ENCODE measurements at places on chromosomes 13 and 19. TPM values are rescaled to one million over a fixed set of nuclear protein-coding genes. Genes with fewer than 3 reads are reported as not detected.

The IGSF23 gene
- polyA plus RNA-seq, result not detected

The QPCTL gene
- 2.3 TPM for polyA plus RNA-seq

The PABPC3 gene
- polyA plus RNA-seq, result 0.09 TPM

The GSX1 gene
- not detected for polyA plus RNA-seq

The CABP5 gene
- not detected for polyA plus RNA-seq

The ZNF723 gene
- polyA plus RNA-seq, result 0.26 TPM

GRCh38 chr13:63671296-63671695, 2255.6 kb upstream of the PCDH20 start:
- no peaks in the 10 kb centered on the region for H3K36me3 ChIP-seq
- H3K4me1 ChIP-seq, result no peaks in the 10 kb centered on the region
- H3K27me3 ChIP-seq, result no peaks in the 10 kb centered on the region
- no peak overlapping the region for H3K4me3 ChIP-seq

DNA sequence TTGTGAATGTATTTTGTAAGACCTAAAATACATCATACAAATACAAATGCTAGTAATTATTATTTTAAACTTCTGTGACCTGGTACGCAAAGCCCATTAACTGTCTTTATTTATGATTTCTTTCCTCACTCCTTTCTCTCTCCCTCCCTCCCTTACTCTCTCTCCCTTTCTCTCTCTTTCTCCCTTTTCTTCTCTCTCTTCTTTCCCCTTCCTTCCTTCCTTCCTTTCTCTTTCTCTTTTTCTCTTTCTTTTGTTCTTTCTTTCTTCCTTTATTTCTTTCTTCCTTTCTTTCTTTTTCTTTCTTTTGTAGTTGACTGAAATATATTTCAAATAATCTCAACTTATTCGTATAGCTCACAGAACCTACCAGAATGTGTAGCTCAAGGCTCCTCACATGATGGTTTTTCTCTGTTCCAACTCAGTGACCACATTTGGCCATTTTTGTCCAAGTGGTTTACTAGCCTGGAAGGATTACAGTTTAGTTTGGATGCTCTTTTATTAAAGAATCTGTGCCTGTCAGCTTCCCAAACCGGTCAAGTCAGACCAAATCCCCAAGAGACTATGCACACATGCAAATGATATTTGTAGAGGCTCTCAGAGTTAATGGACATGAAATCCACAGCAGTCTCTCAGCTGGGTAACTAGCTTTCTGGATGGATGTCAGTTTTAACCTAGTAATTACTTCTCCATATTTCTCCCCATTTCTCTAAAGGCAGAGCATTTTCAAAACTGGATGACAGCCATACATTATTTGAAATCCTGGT, 71.7 kb downstream of the POSTN start:
- DNase-seq, result no peak
- no peaks in the 10 kb centered on the region for H3K27me3 ChIP-seq
- H3K27ac ChIP-seq, result no peak overlapping the region
- no peaks in the 10 kb centered on the region for H3K4me1 ChIP-seq
- H3K4me3 ChIP-seq, result no peak overlapping the region

GRCh38 chr13:113146750-113147149, 11.7 kb upstream of the PROZ start:
- no peaks in the 10 kb centered on the region for H3K4me1 ChIP-seq
- H3K27ac ChIP-seq, result no peak overlapping the region
- peaks cover 59% of the 10 kb centered on the region for H3K27me3 ChIP-seq
- no peak for DNase-seq
- no peaks in the 10 kb centered on the region for H3K36me3 ChIP-seq

GRCh38 chr19:31140717-31141116, 208.5 kb downstream of the TSHZ3 start:
- H3K4me3 ChIP-seq, result no peak overlapping the region
- H3K27me3 ChIP-seq, result peaks cover 4% of the 10 kb centered on the region
- no peak overlapping the region for H3K27ac ChIP-seq
- no peaks in the 10 kb centered on the region for H3K36me3 ChIP-seq
- H3K4me1 ChIP-seq, result no peaks in the 10 kb centered on the region

DNA sequence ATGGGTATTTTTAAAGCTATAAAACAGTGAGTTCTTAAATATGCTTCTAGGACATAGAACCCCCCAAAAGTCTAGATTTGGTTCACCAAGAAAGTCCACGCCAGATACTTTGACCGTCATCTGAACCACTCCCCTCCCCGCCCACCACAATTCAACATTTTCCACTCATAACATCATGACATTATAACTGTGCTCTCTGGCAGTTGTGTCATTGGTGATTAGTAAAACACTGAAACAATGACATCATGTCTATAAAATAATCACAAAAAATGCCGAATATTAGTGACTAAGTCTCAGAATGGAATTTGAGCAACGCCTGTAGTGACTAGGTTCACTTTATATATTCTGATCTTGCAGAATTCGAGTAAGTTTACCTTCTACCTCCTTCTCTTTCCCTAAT, 732.3 kb downstream of the FGF9 start:
- no peak for DNase-seq
- no peak overlapping the region for H3K27ac ChIP-seq
- no peaks in the 10 kb centered on the region for H3K27me3 ChIP-seq
- H3K4me3 ChIP-seq, result no peak overlapping the region
- no peaks in the 10 kb centered on the region for H3K4me1 ChIP-seq

- H3K4me3 ChIP-seq, result no peak overlapping the region
- H3K27ac ChIP-seq, result no peak overlapping the region
- H3K36me3 ChIP-seq, result peaks cover 31% of the 10 kb centered on the region
- no peak for DNase-seq
These were observed 16.1 kb downstream of the CARD8 start for GRCh38 chr19:48239582-48240141.

DNA sequence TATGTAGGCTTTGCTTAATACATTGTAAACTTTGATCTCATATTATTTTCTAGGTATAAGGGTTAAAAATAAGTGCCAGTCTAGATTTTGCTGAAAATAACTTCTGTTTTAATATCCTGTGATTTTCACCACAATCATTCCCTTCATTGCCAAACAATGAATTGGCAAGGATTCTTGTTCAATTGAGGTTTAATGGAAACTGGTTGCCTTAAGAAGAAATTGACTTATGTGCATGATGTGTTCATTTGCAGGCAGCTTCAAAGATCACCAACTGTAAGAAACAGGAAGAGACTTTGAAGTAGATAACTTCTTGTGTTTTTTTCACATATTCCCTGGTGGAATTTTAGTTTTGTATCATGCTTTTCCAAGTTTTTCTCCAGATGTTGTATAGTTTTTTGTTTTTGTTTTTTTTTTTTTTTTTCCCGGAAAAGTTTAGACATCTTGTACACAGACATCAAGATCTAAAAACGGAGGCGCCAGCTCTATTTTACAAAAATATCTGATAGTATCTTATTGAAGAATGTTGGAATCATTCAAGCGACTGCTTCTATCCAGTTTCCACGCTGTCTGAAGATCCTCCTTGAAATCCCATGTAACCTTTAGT, 108.3 kb downstream of the POSTN start:
- no peak for DNase-seq
- no peak overlapping the region for H3K27ac ChIP-seq
- no peaks in the 10 kb centered on the region for H3K27me3 ChIP-seq
- no peaks in the 10 kb centered on the region for H3K4me1 ChIP-seq

- H3K27me3 ChIP-seq, result no peaks in the 10 kb centered on the region
- H3K27ac ChIP-seq, result peak overlapping the region; percentile 18
- no peaks in the 10 kb centered on the region for H3K4me1 ChIP-seq
- no peak for DNase-seq
These were observed 24.0 kb downstream of the UTP14C start for GRCh38 chr13:52048516-52048915.

GRCh38 chr13:109412283-109412901, 374.0 kb downstream of the IRS2 start:
- DNase-seq, result no peak
- H3K4me3 ChIP-seq, result no peak overlapping the region
- no peaks in the 10 kb centered on the region for H3K4me1 ChIP-seq
- H3K36me3 ChIP-seq, result no peaks in the 10 kb centered on the region
- peaks cover 5% of the 10 kb centered on the region for H3K27me3 ChIP-seq

DNA sequence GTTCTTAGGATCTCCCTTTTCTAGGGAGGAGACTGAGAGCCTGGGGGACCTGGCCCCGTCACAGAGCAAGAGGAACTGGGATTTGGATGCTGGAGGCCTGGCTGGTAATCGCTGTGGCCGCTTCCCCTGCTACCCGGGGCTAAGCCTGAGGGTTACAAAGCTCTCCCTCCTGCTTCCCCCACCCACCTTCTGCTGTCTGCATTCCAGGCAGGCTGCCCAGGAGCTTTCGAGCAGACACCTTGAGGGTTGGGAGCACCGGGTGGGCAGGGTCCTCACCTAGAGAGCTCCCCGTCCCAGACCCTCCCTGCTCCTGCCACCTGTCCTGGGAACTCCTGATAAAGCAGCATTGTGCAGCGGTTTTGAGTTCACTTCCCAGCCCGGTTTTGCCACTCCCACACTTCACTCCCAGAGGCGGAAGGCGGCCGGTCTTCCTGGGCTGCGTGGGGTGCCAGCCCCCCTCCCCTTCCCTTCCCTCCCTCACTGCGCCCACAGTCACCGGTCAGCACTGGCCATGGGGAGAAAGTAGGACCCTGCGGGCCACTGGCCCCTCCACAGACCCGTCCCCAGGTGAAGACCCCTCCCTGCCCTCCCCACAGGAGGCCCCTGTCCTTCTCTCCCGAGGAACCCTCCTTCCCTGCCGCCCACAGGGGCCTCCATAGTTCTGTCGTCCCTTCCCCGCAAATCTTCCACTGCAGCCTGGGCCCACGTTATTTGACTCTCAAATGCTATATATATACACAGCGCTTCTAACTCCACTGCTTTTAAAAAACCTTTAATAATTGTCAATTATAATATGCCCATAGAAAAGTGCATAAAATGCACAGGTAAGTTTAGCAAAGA, 8.1 kb downstream of the PAK4 start:
- H3K4me3 ChIP-seq, result no peak overlapping the region
- H3K36me3 ChIP-seq, result no peaks in the 10 kb centered on the region
- no peaks in the 10 kb centered on the region for H3K27me3 ChIP-seq
